Motor neuron (in vitro differentiated cells): ENCODE measurements at places on chromosomes 1 and 21.

DNA sequence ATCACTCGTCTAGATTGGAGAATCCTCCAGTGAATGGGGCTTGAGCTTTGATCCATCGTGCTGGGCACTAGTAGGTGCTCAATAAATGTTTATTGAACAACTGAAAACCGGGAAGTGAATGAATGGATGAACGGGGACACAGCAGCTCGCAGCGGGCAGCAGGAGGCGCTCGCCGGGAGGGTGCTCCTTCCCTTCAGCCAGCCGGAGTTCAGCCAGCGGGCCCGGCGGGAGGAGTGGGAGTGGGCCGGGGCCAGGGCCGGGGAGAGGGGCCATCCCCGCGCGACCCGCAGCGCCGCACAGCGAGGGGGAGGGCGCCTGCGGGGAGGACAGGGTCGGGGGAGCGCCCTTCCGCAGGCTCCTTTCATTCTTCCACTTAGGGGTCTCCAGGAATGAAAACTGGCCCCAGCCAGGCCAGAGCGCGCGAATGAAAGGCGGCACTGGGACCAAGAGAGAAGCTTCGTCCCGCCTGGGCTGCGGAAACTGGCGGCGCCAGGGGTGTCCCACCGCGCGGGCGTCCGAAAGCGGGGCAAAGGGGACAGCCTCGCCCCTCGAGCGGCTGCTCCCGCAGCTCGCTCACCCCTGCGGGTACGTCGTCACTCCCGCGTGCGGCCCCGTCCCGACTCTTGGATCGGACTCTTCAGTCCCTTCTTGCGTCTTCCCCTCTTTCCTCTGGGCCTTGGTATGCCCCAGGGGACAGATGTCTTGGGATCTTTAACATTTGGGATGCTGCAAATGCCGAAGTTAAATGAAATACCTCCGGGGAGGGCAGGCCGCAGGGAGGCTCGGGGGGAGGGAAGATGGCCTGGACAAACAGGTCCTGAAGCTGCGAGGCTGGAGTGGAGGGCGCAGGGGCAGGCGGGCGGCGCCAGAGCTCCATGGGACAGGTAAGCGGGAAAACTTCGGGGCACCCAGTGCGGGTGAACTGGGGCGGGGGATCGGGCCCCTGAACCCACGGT lies 3.6 kb upstream of the INAVA start:
- ATAC-seq = peak; percentile 89

- ATAC-seq = peak; percentile 89
Observed at GRCh38 chr1:183148599-183148998, 37.5 kb upstream of the LAMC2 start.

DNA sequence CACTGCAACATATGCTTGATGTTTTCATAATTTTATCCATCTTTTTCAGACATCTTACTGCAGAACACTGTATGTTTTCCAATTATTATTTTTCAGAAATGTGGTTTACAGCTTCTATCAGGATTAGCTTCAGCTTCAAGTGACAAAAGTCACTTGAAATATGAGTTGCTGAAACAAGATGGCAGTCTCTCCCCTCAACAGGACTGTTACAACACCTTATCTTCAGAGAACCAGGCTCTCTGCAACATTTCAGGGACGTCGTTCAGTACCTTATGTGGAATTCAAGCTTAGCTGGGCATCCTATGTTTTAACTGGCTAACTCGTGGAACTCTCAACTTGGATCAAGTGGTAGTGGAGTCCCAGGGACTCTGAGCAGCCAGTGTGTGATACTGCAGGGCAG lies 2.0 kb upstream of the UBE2G2 start:
- no peak for ATAC-seq

- peak; percentile 78 for ATAC-seq
Observed at GRCh38 chr1:43650310-43651085, 549 bp downstream of the KDM4A start.

DNA sequence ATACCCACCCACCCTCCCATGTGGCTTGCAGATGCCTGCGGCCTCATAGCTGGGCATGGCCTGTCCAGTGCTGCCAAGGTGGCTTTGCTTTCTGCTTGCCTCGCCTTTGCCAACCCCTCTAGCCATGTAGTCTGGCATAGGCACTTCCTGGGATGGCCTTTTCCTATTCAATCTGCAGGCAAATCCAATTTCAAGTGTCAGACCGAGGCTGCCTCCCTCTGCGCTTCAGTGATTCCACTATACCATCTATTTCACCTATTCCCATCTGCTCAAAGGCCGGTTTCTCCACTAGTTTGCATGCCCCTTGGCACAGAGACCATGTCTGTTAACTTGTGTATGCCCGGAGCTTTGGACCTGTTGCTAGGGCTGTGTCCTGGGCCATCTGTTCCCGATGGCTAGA lies 3.8 kb upstream of the ZBTB21 start:
- no peak for ATAC-seq

- no peak for ATAC-seq
Observed at GRCh38 chr1:230429067-230429735, 3.1 kb upstream of the PGBD5 start.

DNA sequence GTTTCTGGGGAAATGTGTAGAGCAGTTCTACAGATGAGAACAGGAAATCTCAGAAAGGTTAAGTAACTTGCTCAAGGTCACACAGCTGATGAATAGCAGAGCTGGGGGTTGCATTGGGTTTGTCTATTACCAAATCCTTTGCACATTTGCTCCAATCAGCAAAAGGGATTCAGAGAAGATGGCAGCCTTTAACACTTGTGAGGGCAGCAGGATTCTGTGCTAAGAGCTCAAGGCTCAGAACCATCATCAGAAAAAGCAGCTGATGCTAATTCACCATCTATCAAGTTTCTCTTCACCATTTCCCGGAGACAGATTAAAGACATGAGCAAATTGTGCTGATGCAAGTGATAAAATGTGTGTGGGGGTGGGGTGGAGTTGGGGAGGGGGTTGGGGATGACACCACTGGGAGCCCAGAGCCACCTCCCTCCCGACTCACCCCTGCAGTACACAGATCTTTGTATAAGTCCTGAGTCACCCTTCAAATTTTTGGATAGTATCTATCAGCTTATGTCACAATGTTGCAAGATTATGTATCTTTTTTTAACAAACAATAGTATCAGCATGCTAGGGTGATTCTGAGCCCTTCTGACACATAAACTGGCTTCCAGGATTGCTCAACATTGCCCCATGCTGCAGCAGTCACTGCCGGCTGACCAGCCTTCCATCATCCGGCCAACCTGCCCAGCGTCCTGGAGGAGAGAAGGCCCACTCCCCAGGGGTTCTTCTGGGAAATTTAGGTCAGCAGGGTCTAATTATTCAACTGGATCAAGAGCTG lies 2.8 kb upstream of the SPSB1 start:
- ATAC-seq = peak; percentile 36

DNA sequence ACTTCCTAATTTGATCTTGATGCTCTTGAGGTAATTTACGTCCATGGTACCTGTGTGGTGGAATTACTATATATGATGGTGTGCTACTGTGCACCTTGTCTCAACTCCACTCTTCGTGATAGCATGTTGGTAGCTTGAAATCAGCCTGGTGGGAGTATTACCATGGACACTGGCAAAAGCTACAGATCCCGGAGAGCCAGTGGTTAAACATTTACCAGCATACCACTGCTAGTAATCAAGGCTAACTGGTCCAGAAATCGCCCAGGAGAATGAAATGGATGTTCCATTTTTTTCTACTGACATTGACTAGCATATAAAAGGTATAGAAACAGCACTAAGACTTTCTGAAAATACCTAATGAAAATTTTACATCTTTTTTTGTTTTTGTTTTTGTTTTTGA lies 30.6 kb downstream of the ELK4 start:
- no peak for ATAC-seq

GRCh38 chr1:89407360-89407759 lies 43.5 kb downstream of the GBP6 start:
- no peak for ATAC-seq

DNA sequence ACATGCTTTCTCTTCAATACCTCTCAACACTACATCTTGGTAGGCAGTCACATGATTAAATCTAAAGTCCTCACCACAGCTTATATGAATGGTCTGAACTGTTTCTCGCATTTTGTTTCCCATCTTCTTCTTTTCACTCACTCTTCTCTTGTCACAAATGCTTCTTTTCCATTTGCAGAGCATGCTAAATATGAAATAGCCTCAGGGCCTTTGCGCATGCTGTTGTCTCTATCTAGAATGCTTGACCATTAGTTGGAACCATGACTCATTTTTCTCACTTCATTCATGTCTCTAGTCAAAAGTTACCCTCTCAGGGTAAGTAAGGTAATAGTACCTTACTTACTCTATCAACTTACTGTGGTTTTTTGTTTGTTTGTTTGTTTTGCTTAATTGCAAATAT lies 239.7 kb downstream of the PTPRC start:
- ATAC-seq = no peak
